Activated naive CD4-positive, alpha-beta T cell (primary cell): ENCODE measurements at places on chromosomes 3 and 15.

DNA sequence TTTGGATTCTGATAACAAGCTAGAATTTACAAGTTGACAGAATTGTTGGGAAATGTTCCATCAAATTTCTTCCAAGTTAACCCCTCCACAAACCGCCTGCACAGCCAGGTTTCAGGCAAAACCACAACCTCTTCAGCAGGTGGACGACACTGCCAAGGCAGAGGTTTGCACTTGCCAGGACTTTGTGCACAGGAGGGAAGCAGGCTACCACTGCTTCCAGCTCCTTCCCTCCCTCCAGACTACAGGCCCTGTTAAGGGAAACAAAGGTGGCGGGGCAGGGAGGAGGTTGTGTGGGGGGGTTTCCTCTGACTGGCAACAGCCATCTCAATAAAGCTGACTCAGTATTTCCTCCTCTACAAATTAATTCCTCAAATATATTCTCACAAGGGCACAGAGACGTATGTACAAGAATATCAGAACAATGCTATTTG lies 42.2 kb downstream of the TBC1D2B start:
- no peak for DNase-seq

DNA sequence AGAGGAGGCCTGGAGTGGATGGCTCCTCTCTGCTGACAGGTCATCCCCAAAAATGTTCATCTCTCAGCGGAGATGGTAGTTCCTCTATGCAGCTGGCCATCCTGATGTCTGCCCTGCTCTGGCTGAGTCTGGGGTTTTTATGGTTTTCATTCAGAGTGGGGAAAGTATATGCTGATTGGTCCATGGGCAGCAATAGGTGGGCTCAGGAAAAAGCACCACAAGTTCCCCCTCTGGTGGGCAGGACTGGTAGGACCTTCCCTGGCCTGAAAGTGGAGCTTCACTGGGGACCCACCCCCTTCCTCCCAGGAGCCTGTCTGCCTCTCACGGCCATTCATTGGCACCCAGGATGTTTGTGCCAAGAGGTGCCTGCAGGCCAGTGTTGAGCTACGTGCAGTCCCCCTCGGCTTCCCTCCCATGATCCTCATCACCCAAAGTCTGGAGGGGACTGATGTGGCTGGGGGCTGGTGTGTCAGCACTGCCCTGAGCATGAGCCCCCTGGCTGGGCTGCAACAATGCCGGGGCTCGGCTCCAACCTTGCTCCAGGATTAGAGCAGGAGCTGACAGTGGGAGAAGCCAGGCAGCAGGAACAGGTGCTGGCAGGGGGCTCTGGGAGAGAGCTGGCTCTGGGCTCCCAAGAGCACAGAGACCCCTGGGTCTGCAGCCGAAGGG lies 13.1 kb upstream of the BLOC1S6 start:
- DNase-seq: no peak

- no peak for DNase-seq
Observed at GRCh38 chr3:176661432-176661964, 535.8 kb downstream of the TBL1XR1 start.

DNA sequence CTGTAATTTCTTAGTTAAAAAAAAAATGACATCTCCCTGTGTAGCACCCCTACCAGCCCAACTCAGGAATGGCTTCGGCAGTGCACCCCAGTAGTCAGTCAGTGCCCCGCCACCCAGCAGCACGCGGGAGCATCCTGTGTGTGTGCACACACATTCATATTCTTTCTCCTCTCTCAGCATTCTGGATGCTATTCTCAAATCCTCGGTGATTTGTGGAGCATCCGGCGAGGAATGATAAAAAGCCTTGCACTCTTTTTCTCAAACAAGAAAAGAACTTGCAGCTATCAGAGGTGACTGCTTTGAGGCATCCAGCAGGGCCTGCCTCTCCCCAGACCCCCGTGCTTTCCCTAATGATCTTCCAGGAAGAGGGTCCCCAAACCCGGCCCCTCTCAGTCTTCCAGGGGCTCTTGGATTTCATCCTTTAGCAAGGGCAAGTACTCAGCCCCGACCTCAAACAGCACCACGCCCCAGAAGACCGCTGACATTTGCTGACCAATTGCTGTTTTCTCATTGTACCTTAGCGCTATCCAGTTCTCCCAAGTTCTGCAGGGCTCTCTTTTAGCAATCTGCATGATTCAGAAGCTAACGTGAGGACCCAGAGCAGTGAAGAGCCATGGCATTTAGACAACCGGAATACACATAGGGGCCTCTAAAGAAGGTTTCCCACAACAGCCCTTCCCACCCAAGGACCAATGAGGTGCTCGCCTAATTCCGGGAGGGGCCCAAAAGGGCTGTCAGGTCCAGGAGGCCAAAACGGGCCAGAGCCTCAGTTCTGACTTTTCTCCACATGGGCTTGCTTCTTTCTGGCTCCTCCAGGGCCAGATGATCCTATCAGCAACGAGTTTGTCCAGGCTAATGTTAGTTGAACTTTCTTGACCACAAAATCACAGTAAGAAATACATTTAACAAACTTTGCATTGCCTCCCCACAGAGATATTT lies 72.2 kb downstream of the FAM174B start:
- no peak for DNase-seq

DNA sequence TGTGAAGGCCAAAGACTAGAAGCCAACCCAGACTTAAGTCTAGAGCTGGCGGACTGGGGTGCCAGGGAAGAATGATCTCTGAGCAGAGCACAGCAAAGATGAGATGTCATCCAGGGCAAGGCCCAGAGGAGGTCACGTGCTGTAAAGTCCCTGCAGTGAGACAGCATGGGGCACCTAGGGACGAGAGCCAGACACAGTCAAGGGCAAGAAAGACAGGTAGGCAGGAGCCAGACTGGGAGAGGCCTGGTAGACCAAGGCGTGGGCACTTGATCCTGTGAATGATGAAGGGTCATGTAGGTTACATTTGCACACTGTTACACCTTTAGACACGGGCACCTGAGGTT lies 379.7 kb upstream of the PROK2 start:
- DNase-seq: no peak

GRCh38 chr15:37625576-37625975 lies 308.9 kb upstream of the TMCO5A start:
- DNase-seq: no peak

DNA sequence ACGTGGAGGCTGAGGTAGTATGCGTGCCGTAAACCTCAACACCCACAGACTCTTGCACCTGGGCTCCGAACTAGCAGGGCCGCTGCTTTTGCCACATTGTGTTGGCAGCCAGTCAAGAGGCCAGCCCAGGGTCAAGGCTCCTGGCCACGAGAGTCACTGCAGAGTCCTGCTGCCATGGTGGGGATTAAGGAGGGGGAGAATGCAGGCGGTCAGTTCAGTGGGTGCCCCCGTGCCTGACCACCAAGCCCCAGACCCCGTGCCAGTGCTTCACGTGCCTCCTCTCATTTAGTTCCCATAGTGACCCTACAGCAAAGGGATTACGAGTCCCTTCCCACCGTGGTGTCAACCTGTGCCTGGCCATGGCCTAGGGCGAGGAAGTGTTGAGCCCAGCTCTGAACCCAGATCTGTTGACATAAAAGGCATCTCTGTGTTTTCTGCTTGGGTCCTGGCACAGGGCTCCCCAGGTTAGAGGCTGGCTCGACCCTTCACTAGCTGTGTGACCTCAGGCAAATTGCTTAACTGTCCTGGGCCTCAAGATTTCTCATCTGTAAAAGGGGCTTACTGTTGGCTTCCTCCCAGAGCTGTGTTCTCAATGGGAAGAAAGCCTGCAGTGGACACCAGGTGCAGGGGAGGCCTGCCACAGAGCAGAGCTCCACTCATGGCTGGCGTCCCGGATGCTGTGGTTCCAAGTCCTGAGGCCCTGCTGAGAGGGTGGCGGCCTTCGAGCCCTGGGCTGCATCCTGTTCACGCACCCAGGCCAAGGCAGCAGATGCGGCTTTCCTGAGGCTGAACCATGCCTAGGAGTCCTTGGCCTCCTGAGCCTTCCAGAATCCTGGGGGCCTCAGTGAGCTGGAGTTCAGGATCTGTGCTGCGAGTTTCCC lies 32.8 kb downstream of the FBLN2 start:
- no peak for DNase-seq

- DNase-seq: no peak
Observed at GRCh38 chr3:51216291-51216690, 168.8 kb upstream of the MANF start.

DNA sequence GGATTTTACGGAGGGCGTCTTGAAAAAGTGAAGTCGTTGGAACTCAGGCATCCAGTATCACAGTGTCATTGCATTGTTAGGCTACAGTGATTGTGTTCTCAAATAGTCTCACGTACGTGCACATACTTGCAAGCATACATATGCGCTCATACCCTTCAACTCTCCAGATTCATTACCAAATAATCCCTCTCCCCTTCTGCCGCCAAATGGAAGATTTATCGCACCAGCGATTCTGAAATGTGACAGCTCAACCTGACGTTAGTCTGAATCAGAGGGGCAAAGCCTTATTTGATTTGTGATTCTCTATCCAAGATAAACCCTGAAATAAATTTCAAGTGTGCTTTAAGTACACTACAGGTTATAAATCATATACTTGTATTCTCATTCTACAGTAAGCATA lies 119.4 kb downstream of the GADL1 start:
- DNase-seq: no peak

DNA sequence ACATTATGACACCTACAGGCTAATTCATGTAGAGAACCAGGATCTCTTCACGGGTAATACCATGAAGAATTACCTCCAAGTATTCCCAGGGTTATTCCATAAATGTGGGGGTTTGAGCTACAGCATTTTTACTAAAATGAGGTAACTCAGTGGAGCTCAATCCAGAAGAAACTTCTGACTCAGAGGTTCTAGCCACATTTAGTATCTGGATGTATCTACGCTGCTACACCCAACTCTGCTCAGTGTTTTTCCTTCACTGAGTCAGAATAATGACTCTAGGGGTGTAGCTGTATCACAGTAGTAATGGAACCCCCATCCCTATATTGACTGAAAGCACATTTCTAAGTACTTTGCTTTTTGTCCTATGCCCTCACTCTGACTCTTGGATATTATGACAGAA lies 52.4 kb downstream of the COPS2 start:
- DNase-seq: no peak

DNA sequence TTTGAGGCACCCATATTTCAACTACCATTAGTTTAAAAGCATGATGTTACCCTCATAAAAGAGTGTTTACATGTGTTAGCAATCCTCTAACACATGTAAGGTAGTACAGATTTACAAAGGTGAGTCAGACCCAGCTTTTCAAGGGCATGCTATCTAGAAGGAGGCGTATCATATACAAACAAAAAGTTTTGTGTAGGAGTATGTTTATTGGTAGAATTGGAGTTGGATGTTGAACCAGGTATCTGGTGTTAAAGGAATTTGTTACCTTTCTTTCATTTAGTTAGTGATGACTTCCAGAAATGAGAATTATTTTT lies 2.4 kb downstream of the HACD3 start:
- no peak for DNase-seq

DNA sequence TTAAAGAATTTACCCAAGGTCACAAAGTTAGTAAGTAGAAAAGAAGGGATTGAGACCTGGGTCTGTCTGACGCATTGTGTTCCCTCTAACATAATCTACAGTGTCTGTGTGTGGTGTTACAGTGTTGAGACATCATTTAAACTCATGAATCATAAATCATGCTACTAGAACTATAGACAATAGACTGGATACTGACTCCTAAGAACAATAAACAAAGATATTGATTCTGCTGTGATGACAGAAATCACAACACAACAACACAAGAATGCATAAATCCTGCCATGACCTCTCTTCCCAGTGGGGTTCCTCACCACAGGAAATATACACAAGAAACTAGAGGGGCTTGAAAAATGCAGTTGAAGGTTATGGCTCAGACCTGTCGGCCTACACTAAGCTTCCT lies 44.3 kb downstream of the TRIM69 start:
- no peak for DNase-seq

- DNase-seq: no peak
Observed at GRCh38 chr15:57386976-57387375, 10.7 kb downstream of the CGNL1 start.

DNA sequence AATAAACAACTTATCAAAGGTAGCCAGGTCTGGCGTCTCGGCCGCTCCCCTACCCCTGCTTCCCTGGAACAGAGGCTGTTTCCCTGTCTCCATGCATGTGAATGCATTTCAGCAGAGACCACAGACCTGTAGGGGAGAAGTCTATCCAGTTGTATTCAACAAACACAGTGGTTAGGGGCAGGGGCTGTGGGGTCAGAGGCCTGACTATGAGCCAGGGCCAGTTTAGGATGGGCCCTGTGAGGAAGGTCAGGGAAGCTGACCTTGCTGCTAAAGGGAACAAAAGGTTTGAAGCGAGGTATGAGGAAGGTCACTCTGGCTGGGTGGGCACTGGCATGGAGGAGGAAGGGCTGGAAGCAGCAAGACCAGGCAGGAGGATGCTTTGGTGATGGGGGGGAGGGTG lies 184.6 kb downstream of the XXYLT1 start:
- DNase-seq: no peak

DNA sequence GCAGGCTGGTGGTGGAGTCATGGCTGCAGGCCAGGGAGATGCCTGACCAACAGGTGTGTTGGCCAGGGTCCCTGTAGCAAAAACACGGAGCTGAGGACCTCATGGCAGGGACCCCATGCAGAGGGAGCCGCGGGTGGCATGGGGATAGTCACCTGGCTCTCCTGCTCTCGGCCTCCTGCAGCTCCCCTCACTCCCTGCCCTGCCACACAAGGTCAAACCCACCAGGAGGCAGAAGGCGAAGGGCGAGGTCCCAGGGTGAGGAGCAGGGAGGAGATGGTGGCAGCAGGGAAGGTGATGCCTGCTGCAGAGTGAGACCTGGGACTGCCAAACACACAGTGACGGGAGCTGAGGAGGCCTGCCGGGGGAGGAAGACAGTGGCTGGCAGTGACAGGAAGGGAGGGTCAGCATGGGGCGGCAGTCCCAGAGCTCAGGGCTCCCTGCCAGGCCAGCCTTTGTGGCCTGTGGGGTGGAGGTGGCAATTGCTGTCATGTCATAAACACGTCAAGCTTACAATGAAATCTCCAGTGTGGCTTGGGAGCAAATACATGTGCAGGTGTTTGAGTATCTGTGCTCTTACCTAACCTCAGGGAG lies 144.3 kb downstream of the TJP1 start:
- DNase-seq: no peak

DNA sequence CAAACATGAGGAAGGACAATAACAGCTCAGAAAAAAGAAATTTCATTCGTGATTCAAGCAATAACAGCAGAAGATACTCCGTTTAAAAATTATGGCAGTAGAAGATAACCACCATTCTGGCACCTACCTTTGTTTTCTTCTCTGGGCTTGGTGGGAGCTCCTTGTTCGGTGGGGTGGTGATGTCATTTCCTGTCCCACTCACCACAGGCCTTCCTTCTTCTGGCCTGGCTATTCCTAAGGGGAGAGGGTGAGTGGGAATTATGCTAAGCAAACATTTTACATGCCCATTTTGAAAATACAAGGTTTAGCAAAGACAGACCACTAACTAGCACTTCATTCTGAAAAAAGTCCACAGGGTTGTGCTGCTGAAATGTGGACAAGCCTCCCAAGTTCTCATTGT lies 74.4 kb downstream of the DHX30 start:
- no peak for DNase-seq
